ENCODE measurements at places on chromosomes 11 and 22. TPM values are rescaled to one million over a fixed set of nuclear protein-coding genes. Genes with fewer than 3 reads are reported as not detected.

The KCNJ1 gene
- total RNA-seq, result not detected

The RAD9A gene
- 11.0 TPM for total RNA-seq

The MUC2 gene
- not detected for total RNA-seq

The BAIAP2L2 gene
- total RNA-seq, result 1.0 TPM

The NFAM1 gene
- 4.3 TPM for total RNA-seq

Data from breast epithelium (tissue), 4 donors.